ENCODE measurements at places on chromosomes 11 and 22. TPM values are rescaled to one million over a fixed set of nuclear protein-coding genes. Genes with fewer than 3 reads are reported as not detected.

DNA sequence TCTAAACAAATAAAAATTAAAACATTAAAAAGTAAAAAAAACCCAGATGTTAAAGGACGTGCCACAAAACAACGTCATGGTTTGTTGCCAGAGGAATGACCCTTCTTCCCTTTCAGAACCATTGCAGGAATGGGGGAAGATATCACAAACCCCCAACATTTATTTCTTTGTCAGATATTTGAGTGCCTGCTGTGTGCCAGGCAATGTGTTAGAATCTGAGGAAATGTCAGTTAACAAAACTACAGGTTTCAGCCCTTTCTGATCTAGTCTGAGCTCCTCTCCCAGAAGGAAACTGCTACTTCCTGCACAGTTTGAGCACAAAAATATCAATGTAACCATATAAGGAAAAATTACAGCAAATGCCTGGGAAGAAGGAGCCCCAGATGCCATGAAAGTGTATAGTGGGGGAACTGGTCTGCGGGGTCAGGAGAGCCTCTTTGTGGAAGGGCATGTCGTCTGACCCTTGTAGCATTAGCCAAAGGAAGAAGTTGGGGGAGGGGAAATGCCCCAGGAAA lies 7.1 kb upstream of the NHERF4 start:
- DNase-seq = no peak

- DNase-seq = no peak
Observed at GRCh38 chr11:1307163-1307870, 2.1 kb downstream of the TOLLIP start.

The THAP12 gene
- total RNA-seq = 24.1 TPM

The CALCA gene
- 0.28 TPM for total RNA-seq
